ENCODE measurements at places on chromosomes 3 and 15.

GRCh38 chr3:160482796-160483195 lies 33.2 kb upstream of the TRIM59 start:
- no peak for DNase-seq

- DNase-seq = no peak
These were observed 82.0 kb upstream of the AKAP13 start for GRCh38 chr15:85298366-85298765.

GRCh38 chr15:42608110-42608531 lies 32.7 kb downstream of the STARD9 start:
- peak; percentile 97 for DNase-seq

DNA sequence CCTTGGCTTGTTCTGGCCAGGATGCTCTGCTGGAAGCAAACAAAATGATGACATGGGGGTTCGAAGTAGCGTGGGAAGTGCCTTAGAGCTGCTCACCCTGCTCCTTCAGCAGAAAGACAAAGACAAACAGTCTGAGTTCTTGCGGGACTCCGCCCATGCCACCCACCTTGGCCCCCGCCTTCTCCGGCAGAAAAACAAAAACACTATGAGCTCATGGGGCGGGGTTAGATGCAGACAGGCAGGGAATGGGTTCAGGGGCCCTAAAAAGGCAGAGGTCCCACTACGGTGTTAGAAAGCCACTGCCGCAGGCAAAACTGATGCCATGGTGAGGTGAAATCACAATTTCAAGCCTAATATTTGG lies 9.7 kb upstream of the NCKIPSD start:
- no peak for DNase-seq

- DNase-seq = peak; percentile 87
These were observed 15.4 kb upstream of the CSPG4 start for GRCh38 chr15:75727851-75728715.

DNA sequence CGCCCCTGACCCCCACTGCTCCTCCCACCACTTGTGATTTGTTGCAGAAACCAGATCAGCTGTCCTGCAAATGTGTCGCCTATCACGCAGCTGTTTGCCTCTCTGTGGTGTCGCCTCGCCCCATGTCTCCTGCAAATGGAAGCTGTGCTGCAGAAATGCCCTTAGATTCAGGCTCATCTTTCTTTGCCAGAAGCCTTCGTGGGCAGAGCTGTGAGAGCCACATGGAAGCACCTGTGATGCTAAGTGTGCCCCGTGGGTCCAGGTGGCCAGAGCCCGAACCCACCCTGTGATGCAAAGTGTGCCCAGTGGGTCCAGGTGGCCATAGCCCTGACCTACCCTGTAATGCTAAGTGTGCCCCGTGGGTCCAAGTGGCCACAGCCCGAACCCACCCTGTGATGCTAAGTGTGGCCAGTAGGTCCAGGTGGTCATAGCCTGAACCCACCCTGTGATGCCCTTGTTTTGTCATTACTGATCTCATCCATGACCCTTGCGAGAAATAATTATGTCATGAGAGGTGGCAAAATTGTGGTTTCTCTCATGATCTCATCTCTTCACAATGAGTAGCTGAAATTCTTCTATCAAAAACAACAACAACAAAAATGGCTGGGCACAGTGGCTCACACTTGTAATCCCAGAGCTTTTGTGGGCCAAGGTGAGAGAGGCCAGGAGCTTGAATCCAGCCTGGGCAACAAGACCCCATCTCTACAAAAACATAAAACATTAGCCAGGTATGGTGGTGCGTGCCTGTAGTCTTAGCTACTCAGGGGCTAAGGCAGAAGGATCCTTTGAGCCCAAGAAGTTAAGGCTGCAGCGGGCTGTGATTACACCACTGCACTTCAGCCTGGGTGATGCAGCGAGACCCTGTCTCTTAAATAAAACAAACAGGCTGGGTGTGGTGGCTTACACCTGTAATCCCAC lies 187.4 kb downstream of the GOLGA6L6 start:
- no peak for DNase-seq

- DNase-seq = peak; percentile 84
These were observed 10.9 kb downstream of the TM2D3 start for GRCh38 chr15:101641129-101641764.

DNA sequence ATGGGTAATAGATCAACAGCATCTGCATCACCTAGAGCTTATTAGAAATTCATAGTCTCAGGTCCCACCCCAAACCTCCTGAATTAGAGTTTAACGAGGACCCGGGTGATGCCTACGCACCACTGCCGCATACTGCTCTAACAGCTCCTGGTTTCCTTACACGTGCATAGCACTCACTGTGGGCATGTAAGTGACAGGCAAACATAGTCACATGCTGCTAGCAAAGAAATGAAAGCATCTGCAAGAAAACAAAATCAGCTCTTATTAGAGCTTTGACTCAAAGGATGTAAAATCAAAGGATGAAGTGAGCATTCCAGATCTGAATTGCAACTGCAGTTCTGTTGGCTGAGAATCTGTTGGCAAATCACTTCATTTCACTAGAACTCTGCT lies 19.1 kb upstream of the RIOX2 start:
- no peak for DNase-seq

DNA sequence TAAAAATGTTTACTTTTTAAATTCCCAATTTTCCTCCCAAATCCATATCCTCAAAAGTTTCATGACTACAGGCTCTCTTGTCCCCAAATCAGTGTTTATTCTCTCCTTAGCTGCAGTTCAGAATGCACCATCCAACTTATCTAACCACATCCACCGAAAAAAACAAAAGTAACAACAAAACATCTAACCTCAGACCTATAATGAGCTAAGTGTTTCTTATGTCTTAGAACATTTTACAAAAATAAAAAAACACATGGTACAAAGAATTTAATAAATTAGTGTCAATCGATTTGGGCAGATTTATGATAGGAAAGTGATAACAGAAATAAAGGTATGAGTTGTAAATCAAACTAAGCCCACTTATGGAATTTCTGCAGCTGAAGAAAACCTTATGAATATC lies 13.6 kb downstream of the SATB1 start:
- DNase-seq = no peak

DNA sequence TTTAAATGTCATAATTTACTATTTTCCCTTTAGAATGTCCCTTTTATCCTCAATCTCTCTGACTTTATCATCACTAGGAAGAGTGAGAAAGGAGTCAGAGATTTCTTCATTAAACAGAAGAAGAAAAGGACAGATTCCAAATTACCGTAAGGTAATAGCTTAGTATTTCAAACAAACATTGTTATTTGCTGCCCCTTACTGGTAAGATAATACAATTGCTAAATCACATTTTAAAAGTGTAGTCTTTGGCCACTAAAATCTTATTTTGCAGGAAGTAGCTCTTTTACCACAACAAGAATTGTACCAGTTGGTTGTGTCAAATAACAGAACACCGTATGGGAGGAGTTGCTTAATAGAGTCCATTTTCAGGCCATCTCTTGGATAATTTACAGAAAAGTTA lies 53.7 kb downstream of the CGGBP1 start:
- DNase-seq = peak; percentile 89

GRCh38 chr15:25185156-25185710 lies 230.4 kb downstream of the SNRPN start:
- DNase-seq = no peak

- no peak for DNase-seq
These were observed 63.1 kb downstream of the CDC25A start for GRCh38 chr3:48125013-48125705.

- DNase-seq = no peak
These were observed 283.8 kb downstream of the TLE3 start for GRCh38 chr15:69813881-69814280.

- no peak for DNase-seq
These were observed 90.4 kb downstream of the ATG7 start for GRCh38 chr3:11362600-11362999.

DNA sequence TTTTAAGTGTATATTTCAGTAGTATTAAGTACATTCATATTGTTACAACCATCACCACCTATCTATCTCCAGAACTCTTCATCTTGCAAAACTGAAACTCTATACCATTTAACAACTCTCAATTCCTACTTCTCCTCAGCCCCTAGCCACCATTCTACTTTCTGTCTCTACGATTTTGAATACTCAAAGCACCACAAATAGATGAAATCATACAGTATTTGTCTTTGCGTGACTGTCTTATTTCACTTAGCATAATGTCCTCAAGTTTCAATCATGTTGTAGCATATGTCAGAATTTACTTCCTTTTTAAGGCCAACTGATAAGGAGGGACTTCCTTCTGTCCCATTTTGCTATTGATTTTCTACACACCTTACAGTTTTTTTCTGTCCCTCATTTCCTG lies 593.3 kb downstream of the FHIT start:
- no peak for DNase-seq

- DNase-seq = peak; percentile 7
These were observed 724.1 kb downstream of the GRM7 start for GRCh38 chr3:7585052-7585451.

DNA sequence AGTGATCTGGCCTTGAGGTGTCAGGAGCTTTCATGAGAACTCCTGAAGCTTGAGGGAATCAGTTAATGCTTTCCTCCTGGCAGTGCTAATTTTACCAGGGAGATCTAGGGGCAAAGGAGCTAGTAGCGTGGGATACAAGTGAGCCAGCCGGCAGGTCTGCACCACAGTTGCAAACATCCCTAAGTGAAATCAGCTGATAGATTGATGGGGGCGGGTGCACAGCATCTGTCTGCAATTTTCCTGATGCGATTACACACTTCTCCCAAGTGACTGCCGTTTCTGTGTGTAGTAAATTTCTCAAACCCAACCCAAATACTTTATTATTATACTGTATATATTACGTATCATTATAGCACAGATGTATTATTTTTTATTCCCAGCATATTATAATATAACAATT lies 304.5 kb downstream of the AGBL1 start:
- DNase-seq = no peak

- peak; percentile 65 for DNase-seq
These were observed 311.4 kb downstream of the EPHB1 start for GRCh38 chr3:135106445-135106844.

DNA sequence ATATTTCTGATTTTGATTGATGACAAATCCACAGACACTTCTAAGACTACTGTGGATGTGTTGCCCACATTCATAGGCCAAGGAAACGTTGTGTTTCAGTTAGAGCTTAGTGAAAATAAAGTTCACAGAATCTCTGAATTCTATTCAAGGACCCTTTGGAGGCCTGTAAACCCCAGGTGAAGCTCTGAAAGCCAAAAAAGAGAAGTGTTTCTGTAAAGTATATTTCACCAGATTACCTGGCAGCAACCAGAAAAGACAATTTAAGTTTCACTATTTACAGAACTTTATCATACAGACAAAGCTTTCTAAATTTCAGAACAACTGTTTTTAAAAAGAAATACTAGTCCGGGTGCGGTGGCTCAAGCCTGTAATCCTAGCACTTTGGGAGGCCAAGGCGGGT lies 2.6 kb downstream of the CLPX start:
- DNase-seq = no peak

GRCh38 chr3:160678292-160678842 lies 1.4 kb downstream of the ARL14 start:
- DNase-seq = no peak

- DNase-seq = no peak
These were observed 137.9 kb downstream of the XXYLT1 start for GRCh38 chr3:195133013-195133412.

DNA sequence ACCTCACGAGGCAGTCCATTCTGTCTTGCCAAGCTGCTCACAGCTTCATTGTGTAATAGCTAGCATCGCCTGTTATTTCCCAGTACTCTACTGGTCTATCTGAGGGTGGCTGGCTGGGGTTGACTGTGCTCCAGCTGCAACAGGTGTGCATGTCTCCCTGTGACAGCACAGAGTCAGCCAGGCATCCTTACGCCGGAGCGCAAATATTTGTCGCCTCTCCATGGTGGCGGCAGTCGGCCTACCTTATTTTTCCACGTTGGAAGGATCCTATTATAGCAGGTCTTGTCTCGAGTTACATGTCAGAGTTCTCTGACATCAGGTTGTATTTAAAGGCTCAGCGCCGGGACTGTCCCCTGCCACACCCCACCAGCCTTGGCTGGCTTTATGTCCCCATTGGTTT lies 307.1 kb downstream of the TLE3 start:
- DNase-seq = no peak

- no peak for DNase-seq
These were observed 646.5 kb downstream of the MCTP2 start for GRCh38 chr15:94877833-94878232.

DNA sequence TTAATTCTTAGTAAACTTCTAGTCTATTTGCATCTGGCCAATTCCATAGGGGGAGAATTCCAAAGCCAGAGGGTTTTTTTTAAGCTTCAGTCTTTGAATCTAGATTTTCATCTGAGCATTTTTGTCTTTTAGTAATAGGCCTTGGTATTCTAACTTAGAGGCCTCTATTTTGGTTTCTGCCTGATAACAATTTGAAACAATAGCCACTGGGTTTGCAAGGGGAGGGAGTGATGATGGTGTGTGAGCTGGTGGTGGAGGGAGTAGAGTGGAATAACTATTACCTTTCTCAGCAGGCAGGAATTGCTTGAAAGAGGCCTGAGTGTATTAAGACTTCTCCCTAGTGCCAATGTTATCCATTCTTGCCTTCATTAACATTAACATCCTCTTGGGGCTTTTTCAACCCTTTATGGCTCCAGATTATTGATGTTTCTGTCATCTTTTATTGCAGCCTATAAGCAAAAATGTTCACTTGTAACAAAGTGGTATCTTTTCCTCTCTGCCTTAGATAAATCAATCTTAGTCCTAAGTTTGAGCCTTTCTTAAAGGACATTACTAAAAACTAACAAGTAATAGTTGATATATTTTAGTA lies 26.5 kb upstream of the TCF12 start:
- DNase-seq = no peak

DNA sequence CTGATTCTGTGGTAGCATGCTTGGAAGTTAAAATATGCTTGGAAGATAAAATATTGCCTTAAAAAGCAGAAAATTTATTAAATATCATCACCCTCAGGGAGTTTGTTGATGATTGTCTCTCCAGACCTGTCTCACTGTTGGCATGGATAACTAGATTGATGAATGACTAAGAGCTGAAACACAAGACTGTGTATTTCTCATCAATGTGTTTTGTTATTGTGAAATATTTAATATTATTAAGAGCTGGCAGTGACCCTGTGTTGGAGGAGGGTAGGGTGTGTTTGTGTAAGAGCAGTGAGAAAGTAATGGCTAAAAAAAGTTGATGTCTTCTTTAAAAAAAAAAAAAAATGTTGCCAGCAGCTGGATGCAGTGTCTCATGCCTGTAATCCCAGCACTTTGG lies 82.2 kb downstream of the ITPR1 start:
- DNase-seq = no peak

DNA sequence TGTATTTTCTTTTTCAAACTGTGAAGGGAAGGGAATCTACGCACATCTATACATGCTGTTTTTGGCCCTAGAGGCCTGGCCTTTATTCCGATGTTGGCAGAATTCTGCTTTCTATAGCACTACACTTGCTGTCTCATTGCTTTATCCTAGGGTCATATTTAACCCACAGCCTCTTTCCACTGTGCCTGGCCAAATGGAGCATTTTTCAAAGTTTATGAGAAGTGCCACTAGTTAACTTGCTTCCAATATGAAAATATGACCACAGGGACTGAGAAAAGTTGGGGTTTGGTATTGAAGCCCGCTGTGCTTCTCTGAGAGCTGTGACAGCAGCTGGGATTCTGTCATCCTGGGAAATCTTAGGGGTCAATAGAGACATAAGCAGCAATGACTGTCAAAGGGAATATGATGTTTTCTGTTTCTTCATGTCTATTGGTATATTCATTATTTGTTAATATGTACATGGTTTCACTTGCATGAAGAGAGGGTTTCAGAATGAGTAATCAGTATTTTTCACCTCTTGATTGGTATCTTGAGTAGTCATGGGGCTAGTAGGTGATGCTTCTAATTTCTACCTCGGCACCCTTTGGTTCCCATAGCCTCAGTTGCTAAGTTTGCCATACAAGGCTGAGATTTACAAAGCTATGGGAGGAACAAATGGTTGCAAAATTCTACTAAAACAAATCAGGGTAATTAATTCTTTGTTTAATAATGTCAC lies 275.8 kb upstream of the RBMS3 start:
- DNase-seq = no peak
